ENCODE measurements at places on chromosomes 5 and 9.

GRCh38 chr9:86947146-86948073 is at the start of gene GAS1:
Gene GAS1, minus strand, starts transcription at chr9:86947506. Its CDS starts 727 bp downstream, at chr9:86946779.
- peak; percentile 80 for DNase-seq

GRCh38 chr5:531101-531748 is 7.0 kb upstream of the SLC9A3 start:
- DNase-seq, result no peak

- no peak for DNase-seq
These were observed 4.1 kb downstream of the DAPK1 start for GRCh38 chr9:87501806-87502205.

DNA sequence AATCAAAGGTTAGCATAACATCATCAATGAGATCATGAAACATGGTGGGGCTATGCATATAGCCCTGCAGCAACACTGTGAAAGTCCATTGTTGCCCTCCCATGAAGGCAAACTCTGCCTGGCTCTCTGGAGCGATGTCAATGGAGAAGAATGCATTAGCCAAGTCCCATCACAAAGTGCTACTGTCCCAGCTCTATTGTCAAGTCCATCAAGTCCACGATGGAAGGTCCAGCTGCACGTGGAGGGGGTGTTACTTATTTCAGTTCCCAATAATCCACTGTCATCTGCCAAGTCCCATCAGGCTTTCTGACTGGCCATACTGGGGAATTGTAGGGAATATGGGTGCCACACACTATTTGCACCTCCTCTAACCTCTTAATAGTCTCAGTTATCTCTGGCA is 10.8 kb downstream of the DMAC1 start:
- no peak for DNase-seq

DNA sequence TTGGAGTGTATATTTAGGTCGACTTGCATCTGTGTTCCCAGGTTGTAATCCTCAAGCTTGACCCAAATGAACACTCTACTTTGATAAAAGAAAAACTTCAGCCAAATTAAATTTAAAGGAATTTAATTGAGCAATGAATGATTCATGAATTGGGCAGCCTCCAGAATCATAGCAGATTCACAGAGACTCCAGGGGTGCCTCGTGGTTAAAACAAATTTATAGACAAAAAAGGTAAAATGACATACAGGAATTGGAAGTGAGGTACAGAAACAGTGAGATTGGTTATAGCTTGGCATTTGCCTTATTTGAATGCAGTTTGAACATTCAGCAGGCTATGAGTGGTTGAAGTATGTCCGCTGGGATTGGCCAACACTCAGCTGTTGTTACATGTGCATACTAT is 21.6 kb upstream of the SPATA31D4 start:
- peak; percentile 40 for DNase-seq

GRCh38 chr5:172853355-172853975 is 19.4 kb downstream of the ERGIC1 start:
- no peak for DNase-seq

- DNase-seq, result no peak
These were observed 71.9 kb downstream of the CDK5RAP2 start for GRCh38 chr9:120507936-120508510.

GRCh38 chr5:119396030-119396664 is 40.3 kb downstream of the TNFAIP8 start:
- no peak for DNase-seq

GRCh38 chr9:100087218-100087617 is 11.6 kb downstream of the ERP44 start:
- DNase-seq, result peak; percentile 66

DNA sequence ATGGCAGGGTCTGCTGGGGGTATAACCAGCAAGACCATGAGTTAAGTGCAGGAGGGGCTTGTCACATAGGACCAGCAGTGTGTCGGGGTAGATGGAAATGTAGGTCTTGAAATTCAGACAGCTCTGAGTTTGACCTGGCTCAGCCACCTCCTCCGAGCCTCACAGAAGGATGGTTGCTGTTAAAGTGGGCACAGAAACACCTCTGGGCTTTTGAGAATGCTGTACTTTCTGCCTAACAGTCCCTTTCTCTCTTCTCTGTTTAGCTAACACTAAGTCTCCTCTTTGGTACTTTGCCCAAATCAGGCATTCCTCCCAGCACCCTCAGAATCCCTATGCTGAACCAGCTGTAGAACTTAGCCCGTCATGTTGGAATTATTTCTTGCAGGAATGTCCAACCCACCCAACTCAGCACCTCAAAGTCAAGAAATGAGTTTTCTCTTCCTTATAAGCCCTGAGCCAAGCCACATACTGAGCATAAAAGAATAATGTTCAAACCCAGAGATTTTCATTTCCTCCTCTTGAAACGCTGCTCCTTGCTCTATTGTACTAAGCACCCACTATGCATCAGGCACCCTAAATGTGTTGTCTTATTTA is 41.7 kb upstream of the MATR3 start:
- DNase-seq, result no peak

DNA sequence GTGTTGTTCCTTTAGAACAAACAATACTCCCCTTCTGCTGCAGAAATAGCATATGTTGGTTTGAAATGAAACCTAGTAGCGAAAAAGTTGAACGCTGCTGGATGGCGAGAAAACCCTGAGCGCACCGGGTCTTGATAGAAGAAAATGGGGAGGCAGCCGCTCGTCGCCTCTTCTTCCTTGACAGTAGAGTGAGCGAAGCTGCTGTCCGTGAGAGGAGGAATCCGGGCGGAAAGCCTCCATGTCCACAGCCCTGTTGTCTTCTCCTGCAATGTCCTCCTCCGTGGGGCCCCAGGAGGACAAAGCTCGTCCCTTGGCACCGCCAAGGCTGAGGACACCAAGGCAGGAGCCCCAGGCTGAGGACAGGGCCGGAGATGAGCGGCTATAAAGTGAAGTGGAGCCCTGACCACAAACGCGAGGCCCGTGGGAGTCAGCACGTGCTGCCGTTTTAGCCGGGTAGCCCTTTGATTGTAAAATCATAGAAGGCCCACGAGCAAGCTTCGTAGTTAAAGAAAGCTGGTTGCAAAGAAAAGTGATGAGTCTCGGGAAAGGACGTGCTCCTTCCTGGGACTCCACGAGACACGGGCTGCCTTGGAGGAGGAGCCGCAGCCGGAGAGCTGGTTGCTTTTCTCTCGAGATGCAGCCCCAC is 35.6 kb downstream of the MRPL36 start:
- DNase-seq, result no peak

DNA sequence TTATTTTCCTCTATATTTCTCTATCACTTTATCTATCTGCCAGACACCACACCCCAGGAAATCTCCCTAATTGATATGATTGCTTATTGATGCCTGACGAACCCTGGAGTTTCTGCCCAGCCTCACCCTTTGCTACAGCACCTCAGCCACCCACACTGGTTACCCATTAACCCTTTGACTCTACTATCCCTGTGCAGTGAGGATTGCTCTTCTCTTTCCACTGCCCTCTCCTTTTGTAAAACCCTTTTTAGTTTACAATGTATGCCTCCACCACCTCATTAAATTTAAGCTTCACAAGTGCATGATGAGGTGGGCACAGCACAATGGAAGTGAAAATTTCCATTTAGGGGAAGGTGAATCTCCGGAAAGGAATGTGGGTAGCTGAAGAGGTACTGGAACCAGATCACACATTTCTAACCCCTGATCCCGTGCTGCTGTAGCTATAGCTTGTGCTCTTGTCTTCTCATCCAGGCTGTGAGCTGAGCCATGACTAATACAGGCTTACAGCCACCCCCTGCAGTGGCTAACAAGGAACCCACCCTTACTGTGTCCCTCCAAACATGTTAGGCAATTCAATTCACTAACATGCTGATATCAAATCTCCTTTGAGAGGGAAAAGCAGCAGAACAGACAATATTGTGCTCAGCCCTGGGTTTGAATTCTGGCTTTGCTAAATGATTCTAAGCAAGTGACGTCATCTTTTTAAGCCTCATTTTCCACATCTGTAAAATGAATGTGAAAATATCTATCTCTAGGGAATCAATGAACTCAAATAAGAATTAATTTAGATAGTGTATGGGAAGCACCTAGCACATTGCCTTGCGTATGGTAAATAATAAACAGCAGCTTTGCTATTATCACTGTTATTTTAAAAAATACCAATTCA is 186.9 kb upstream of the TRIM32 start:
- DNase-seq, result peak; percentile 17

DNA sequence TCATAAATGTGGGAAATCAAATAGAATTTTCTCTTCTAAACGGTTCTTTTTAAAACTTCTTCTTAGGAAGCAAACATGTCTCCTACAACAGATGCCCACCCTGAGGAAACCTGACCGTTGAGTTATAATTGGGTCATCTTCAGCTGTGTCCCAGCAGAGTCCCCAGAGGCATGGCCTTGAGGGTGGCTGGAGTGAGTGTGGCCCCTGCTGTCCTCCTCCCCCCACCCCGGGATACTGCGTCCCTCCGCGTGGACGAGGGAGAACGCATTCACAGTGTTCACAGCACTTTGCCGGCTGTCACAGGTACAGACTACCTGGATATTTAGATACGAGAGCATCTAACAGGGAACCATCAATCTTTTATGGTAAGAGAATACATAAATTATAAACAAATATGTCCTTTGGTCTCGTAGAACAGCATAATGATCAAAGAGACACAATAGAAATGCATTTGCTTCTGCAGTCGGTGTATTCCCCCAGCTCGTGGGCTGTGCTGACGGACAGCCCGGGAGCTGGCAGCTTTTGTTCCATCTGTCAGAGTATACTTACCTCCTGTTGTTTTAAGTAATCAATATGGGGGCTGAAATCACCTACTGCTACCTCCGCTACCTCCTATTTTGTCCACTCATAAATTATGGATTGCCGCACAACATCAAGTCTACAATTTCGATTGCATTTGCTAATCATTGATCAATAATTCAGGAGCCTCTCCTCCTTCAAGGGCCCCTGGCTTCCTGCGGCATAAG is 214.7 kb downstream of the IRX2 start:
- no peak for DNase-seq

- peak; percentile 58 for DNase-seq
These were observed 97.4 kb downstream of the DAB2IP start for GRCh38 chr9:121748727-121749423.

DNA sequence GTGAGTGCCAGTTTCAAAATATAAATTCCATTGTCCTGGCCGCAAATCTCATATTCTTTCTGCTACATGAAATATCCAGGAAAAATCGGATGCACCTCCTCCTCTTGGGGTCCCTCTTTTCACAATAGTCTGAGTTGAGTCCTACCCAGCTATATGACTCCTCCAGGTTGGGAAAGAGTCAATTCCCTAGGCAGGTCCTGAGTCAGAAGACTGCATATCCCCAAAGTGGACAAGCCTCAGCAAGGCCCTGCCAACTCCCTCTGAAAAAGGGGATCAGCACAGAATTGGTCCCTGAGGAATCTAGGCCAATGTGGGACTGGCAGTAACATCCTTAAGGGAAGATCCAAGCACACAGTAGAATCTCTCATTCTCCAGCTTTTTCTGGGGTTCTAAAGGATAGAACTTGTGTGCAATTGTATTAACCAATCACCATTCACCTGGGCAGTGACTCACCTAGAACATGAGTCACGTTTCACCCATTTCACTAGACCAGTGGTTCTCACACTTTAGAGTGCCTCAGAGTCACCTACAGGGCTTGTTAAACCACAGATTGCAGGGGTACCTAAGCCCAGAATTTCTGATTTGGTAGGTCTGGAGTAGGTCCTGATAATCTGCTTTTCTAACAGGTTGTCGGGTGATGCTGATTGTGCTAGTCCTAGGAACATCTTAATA is 44.7 kb upstream of the TMEM215 start:
- peak; percentile 86 for DNase-seq

DNA sequence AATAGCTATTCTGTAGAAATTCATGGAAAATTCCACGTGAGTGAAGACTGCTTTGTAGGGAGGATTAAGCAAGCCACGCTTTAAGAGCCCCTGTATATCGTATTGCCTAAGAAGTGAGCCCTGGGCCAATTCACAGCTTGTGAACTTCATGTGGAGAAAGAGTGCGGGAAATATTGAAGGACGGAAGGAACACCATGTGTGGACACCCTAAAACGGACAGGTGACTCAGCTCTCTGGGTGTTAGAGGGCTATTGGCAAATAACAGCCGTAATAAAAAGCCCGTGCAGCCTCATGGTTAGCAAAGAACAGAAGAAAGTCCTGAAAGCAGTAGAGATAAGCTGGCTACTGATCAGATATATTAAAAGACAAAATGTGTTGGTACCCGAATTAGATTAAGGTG is 26.4 kb downstream of the ZNF366 start:
- no peak for DNase-seq

- no peak for DNase-seq
These were observed 295.7 kb upstream of the PANK3 start for GRCh38 chr5:168874713-168875380.

DNA sequence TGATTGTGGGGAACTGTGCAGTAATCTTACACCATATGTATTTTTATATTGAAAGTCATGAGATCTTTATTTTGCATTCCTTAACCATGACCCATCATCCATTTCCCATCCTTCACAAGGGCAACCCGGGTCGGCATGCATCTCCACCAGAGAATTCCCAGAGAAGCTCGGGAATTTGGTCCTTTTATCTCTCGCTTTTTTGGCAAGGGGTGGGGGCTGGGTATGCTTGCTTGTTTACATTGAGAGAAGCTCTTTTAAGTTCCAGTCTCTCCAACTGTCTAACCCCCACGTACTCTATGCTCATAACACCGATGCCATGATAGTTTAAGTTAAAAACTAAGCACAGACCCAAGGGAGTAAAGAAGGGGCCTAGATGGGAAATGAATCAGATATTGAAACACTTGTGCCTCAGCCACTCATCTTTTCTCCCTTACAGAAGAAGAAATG is 109.9 kb upstream of the NFIB start:
- no peak for DNase-seq

- DNase-seq, result no peak
These were observed 26.6 kb downstream of the DPYSL3 start for GRCh38 chr5:147483188-147483790.

GRCh38 chr5:163893281-163893680 is 387.9 kb downstream of the MAT2B start:
- peak; percentile 5 for DNase-seq

DNA sequence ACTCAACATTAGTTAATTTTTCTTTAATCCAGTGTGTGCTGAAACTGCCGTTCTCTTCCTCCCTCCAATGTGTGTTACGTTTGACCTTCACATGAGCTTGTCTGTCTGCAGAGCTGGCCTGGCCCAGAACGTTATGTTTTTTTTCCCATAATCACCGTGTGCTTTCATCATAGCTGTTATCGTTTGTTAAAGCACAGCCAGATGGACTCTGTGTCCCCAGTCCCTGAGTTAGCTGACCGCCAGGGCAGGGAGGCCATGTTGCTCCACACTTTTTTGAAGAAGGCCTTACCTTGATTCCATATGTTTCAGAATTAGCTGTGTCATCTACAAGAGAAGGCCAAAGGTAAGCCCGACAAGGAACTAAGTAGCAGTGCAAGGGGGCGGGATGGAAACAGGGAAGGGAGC is 55.7 kb downstream of the HSD17B3 start:
- DNase-seq, result no peak

DNA sequence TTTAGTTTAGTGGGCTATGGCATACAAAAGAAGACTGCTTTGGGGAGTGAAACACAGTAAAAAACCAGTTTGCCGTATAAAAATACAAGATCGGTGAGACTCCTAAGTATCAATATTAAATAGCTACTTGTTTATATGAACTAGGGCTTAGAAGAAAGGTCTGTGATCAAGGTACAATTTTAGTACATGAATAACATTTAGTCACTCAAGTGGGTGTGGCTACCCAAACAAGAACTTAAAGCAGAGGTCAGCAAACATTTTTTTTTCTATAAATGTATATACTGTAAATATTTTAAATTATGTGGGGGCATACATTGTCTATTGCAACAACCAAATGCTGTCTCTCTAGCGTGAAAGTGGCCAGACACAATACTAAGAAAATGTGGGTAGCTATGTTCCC is 1452.5 kb upstream of the NUDT12 start:
- no peak for DNase-seq

- no peak for DNase-seq
These were observed 102.4 kb downstream of the DAPK1 start for GRCh38 chr9:87599901-87600610.

Measured in mammary epithelial cell (primary cell).